ENCODE measurements at places on chromosomes 6 and 20.

GRCh38 chr20:17966432-17967310 lies 1.9 kb downstream of the SNX5 start:
- ATAC-seq, result no peak

- no peak for ATAC-seq
Observed at GRCh38 chr6:116314878-116315277, 35.1 kb upstream of the TSPYL1 start.

DNA sequence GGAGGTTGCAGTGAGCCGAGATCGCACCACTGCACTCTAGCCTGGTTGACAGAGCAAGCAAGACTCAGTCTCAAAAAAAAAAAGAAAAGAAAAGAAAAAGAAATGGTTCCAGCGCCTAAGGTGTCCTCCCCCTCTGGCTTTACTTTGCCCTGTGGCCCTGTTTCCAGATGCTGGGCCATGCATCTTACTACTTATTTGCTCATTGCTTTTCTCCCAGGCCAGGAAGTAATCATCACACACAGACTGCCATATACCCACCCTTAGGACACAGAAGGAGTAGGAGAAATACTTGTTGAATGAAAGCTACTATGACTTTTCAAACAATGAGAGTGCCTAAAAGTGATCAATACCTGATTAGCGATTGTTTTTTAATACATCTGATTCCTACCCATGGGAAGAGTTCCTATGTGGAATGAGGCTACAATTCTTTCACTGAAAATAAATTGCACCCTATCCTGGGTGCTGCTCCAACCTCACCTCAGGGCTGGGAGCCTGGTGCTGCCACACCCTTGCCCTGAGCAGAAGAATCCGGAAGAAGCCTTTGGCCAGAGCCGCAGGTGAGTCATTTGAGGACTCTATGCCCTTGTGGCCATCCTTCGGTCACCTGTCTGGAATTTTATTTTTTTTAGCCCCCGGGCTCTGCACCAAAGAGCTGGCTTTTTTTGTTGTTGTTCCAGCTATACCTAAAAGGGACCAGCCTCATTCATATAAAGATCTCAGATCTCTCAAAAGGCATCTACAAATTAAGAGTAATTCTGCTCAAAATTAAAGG lies 22.7 kb upstream of the TFAP2C start:
- ATAC-seq, result no peak

GRCh38 chr6:14763139-14763538 lies 482.7 kb upstream of the JARID2 start:
- no peak for ATAC-seq

DNA sequence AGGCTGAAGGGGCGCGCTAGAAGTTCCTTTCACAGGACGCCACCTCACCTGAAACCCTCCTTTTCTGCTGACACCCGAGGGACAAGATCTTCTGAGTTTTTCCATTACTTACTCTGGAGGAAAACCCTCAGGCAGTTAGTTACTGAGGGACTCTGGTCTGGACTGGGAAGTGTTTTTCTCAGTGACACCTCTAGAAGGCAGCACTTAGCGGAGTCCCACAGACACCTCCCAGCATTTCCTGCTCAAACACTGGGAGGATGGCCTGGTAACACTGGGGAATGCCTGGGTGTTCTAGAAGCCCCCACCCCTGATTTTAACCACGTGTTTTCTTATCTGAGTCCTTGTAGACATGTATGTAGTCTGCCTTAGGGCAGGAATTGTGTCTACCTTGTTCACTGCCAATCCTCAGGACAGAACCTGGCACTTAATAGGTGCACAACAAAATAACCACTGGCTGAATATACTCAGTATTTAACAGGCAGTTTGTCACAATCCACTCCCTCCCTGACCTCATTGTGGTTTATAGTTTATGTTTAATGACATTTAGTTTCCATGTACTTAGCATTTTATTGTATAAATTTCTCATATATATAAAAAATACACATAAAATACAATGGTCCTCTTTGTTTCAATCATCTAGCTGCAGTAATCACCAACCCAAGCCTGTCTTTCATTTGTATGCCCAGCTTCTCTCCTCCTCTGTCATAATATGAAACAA lies 4.8 kb downstream of the GSTA3 start:
- no peak for ATAC-seq

DNA sequence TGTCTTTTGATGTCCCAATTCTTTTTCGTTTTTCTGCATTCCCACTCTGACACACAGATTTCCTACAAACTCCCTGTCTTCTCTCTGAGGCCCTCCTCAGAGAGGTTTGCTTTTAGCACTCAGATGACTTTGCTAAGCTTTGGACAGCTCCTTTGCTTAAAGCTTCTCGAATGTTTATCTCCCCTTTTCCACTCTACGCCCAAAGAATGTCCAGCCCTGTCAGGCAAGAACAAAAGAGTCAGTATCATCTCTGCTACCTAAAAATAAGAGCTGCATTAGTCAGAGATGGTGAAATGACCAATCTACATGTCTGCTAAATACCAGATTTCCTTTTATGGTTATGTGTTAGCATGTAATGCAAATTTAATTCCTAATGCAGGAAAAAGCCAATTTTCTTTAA lies 56.8 kb downstream of the PREP start:
- ATAC-seq, result no peak
